ENCODE measurements at places on chromosomes 2 and 18.

DNA sequence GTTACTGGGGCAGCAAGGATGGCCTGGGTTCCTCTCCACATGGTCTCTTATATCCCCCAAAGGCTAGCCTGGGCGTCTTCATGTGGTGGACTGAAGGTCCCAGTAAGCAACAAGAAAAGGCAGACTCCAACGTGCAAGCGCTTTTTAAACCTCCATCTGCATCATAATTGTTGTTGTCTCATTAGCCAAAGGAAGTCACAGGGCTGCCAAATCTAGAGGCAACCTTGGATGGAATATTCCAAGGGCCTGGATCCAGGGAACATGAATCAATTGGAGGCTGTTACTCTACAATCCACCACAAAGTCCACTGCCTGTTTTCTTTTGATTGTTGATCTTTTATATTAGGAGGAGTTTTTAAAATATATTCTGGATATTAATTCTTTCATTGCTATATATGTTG is 118.8 kb downstream of the SH3RF3 start:
- DNase-seq, result no peak

- no peak for DNase-seq
Measured at GRCh38 chr18:71040161-71040560, 751.3 kb downstream of the SOCS6 start.

DNA sequence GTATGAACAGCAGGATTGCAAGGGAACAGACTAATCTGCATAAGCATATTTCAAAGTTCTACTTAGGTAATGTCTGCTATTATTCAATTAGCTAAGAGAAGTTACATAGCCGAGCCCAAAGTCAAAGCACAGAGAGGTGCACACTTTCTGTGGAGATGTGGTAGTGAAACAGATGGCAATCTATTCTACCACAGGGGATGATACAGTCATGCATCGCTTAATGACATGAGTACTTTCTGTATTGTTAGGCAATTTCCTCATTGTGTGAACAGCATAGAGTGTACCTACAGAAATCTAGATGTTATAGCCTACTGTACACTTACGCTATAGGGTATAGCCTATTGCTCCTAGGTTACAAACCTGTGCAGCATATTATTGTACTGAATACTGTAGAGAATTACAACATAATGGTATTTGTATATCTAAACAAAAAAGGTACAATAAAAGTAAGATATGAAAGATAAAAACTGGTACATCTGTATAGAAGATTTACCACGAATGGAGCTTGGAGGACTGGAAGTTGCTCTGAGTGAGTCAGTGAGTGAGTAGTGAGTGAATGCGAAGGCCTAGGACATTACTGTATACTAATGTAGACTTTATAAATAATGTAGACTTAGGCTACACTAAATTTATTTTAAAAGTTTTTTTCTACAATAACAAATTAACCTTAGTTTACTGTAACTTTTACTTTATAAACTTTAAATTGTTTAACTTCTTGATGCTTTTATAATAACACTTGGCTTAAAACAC is 197.6 kb downstream of the MBD5 start:
- no peak for DNase-seq

- no peak for DNase-seq
Measured at GRCh38 chr18:74303936-74304335, 11.7 kb upstream of the C18orf63 start.

DNA sequence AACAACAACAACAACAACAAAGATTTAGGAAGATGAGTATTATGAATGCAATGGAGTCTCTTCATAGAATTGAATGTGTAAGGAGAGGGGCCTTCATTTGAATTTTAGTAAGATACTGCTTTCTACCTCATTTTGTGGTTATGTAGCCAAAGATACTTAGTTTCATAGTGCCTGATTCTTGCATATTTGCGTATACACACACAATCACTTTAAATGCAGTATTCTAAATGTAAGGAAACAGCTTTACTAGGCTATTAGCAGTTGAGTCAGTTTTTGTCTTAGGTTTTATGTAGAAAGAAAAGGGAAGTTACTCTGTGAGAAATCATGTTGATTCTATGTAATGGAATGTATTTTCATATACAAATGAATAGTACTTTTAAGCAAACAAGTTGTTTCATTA is 80.5 kb downstream of the HAUS1 start:
- no peak for DNase-seq

DNA sequence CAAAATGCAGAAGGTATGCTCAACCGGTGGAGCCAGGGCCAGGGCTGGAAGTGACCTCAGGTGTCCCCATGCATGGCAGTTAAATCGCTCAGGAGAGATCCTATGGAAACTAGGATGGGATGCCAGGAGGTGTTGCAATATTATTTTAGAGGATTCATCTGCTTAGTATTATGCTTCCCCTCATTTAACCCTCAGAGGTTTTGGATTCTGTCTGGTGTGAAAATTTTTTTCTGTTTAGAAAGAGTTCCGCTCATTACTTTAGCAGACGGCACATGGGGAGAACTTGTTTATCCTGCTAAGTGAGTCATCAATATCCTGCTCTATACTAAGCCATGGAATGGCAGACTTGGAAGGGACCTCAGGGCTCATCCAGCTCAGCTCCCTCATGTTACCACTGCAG is 42.5 kb downstream of the TRIB2 start:
- peak; percentile 72 for DNase-seq

DNA sequence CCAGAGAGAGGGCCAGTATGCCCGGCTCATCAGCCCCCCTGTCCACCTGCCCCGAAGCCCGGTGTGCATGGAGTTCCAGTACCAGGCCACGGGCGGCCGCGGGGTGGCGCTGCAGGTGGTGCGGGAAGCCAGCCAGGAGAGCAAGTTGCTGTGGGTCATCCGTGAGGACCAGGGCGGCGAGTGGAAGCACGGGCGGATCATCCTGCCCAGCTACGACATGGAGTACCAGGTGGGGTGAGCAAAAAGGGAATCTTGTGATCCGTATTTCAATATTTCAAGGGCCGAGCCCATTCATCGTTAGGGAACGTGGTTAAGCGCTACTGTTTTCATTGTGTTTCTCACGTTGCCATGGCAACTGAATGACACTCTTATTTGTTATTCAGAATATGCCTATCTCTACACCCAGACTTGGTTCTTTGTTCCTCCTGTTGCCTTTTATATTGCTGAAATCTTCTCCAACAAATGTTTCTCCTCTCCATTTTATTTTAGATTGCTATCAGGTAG is 81.5 kb downstream of the NRP2 start:
- DNase-seq, result no peak

DNA sequence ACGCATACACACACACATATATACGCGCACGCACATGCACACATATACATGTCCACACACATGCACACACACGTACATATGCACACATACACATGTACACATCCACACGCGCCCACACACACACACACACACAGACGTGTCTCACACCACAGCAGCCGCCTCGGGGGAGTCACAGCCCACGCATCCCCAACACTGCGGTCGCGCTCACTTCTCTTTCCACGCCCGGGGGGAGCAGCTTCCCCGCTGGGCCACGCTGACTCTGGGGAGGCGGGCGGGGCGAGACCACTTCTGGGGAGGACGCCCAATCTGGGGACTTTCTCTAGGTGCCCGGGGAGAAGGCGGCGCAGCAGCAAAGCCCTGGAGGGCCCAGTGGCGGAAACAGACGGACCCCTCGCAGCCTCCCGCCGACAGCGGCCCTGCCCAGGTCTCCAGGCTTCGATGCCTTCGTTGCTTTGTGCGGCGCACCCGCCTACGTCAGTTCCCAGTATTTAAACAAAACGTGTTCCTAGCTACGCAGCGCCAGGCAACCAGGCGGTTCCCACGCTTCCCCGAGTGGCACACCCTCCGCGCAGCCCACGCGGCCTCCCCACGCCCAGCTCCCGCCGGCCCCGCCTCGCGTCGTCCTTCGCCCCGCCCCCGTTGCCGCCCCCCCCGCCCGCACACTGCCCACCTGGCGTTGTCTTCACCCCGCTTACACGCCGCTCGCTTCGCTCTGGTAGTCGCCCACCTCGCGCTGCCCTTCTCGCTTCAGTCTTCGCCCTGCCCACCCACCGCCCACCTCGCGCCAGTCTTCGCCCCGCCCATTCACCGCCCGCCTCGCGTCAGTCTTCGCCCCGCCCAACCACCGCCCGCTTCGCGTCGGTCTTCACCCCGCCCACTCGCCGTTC is 810 bp upstream of the RBFA start:
- DNase-seq, result no peak

- DNase-seq, result no peak
Measured at GRCh38 chr2:103174711-103175110, 412.9 kb downstream of the TMEM182 start.

DNA sequence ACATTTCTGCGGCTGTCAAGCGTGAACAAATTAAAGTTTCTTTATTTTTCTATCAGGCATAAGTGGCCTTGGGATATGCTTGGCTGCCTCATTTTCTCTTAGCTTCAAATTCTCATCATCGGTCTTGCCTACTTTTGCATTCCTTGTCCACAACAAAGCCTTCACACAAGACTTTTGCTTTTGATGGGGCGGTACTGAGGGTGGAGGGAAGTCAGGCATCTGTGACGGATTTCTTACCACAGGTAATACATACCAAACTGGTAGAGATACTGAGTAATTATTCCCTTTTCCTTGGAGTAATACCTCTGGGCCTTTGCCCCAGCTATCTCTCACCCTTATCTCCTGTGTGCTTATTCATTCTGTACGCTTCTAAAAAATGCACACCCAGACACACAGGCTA is 468.3 kb upstream of the RGPD4 start:
- no peak for DNase-seq

DNA sequence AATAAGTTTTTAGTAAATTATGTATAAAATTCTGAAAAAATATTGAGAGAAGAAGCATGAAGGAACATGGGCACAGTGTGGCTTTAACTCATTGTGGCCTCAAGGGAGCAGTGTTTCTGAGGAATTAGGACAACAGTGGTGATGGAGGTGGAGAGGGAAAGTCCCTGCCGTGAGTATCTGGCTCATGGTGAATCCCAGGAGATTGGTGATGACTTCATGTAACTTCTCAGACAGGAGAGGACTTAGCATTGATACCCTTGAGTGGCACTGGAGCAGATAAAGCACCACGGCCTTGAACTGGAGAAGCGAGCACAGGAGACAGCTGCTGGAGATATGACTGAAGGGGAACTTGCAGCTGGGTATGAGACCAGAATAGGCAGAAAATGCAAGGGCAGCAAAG is 35.0 kb upstream of the LRP1B start:
- DNase-seq, result no peak

- DNase-seq, result no peak
Measured at GRCh38 chr2:234705108-234705507, 208.2 kb upstream of the ARL4C start.

- DNase-seq, result no peak
Measured at GRCh38 chr18:45316127-45316526, 299.1 kb upstream of the SLC14A2 start.

DNA sequence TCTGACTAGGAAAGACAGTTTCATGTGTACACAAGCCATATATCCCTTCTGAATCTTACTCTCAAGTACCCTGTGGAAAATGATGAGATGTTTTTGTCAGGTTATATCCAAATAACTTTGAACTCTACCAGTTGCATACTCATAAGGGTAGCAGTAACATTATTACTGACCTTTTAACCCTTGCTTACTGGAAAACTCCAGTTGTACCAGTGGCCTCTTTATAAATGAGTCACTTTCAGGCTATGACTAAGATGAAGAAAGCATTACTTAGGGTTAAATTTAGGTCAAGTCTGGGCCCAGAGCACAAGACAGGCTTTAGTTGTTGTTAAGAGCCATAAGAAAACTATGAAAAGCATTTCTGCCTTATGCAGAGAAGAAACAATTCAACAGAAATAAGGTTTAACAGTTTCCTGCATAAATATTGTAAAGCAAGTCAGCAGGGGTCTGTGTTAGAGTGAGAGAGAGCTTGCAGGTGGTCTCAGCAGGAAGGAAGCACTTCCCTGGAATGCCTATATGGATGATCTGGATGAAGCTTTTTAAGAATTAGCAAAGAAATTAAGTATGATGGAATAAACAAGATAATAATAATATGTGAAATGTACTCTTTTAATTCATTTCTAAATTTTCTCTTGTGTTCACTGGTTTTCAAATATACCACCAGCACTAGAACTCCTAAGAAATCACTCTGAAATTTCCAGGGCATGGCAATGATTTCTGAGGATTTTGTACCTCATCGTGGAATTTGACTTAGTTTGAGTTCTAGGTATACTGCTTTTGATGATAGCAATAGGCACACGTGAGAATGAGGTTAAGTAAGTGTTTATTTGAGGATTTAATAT is 126.6 kb downstream of the UBE2E3 start:
- peak; percentile 44 for DNase-seq

- DNase-seq, result peak; percentile 48
Measured at GRCh38 chr2:1625281-1626001, 118.9 kb downstream of the PXDN start.

DNA sequence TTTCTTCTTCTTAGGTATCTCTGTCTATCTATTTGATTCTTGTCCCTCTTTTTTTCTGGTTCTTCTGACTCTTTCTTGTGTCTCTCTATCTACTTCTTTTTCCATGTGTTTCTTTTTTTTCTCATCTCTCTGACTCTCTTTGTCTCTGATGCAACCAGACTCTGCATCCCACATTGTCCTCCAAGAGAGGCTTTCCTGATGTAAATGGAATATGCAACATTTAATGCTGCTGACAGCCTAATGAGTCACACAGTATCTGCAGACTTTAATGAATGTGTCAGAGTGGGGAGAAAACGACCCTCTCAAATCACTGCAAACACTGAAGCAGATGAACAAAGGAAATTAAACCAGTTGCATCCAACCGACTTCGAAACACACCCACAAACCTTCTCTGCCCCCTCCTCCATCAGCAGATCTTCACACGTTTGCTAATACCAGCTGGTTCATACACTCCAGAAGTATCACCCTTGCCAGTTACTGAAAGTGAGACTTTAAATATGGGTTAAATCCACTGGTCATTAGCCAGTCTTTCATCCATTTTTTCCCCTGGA is 351.5 kb downstream of the TXNL1 start:
- DNase-seq, result peak; percentile 2

- DNase-seq, result no peak
Measured at GRCh38 chr2:96690306-96691021, 47.9 kb downstream of the FER1L5 start.

- DNase-seq, result no peak
Measured at GRCh38 chr2:239246723-239247122, 154.1 kb downstream of the HDAC4 start.

GRCh38 chr2:100262555-100263320 is 59.6 kb downstream of the LONRF2 start:
- no peak for DNase-seq
